ENCODE measurements at places on chromosomes 11 and 22.

DNA sequence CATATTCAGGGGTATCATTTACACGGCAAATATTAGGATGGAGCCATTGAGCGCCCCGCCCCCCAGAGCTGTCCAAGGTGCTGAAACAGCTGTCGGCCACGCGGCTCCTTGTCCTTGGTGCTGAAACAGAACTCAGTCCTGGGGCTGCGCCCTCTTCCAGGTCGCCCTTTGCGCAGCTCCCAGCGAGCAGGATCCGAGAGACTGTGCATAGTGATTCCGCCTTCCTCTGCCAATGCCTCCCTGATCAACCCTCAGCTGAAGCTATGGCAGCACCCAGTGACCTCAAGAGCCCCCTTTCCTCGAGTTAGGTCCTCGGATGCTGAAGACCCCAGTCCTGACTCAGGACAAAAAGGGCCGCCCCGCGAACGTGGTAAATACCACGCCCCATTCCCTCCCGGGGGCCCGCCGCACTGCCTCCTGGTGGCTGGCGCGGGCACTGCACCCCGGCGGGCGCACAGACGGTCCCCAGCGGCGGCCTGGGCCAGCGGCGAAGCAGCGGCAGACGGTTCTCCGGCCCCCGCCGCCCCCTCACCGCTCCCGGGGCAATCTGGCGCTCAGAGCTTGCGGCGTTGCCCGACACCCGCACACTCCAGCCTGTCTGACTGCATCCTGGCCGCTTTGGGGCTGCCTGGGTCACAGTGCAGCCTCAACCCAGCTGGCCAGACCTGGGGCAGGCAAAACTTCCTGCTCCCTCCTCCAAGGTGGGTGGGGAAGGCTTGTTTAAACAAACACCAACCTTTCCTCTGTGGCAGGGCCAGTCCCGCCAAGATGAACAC is 13.4 kb downstream of the SYT7 start:
- DNase-seq = peak; percentile 73

GRCh38 chr22:27959335-27960090 is 40.5 kb upstream of the PITPNB start:
- DNase-seq = no peak

DNA sequence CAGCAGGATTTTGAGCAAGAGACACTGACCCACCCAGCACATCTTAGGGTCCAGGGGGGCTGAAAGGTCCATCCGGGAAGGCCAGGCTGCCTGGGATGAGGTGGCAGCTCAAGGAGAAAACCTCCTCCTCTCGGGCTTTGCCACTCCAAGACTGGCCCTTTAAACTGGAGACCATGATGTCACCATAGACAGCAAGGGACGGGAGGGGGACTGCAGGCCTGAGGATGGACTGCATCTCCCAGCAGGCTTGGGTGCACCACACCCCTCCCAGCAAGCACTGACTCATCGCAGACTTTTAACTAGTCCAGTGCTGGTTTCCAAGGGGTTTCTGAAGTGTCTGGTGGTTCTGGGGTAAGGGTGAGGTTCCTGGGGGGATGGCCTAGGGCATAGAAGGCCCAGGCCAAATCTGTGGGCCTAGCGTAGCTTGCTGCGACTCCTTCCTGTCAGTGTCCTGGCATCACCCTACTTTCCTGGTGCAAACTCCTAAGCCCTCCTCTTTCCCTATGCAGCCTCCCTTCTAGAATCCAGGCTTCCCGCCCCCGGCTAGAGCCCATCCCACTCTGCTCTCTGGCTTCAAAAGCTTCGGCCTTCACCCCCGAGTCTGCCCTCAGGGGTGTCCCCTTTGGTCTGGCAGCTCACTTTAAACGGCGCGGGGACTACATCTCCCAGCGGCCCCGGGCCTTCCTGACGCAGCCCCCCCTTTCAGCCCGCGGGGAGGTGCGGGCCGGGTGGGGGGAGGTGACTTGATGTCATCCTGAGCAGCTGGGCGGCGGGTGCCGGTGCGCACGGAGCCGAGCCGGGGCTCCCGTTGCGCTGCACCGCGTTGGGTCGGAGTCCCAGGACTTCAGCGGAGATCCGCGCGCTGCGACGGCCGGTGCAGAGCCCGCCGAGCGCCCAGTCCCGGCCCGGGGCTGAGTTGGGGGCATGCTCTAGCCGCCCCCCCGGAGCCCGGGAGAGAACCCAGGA is at the start of gene PPP2R5B:
TSS of gene PPP2R5B (plus strand) at position 746 of the 966 bp plus-strand sequence. CDS start 1,046 bp downstream, outside the sequence.
- peak; percentile 90 for DNase-seq

DNA sequence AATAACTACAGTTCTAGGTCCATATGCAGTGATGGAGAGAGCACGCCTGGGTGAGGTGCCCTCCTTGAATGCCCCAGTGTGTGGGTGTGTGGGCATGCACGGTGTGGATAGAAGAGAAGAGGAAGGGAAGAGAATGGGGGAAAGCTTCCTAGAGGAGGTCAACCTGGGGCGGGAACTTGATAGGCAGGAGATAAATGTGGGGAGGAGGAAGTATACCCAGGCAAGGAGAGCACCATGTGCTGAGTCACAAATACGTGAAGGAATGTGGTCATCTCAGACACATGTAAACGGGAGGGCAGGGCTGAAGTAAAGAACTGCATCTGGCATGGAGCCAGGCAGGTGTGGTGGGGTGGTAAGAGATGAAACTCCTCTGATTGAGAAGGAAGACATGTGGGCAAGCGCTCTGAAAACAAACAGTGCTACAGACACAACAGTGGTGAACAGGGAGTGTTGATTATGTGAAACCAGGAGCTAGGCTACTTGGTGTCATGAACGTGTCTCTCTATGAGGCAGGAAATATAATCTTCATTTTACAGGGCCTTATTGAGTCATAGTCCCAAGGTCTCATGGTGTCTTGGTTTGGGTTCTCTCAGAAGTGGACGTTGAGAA is 61.5 kb upstream of the EED start:
- DNase-seq = peak; percentile 33

DNA sequence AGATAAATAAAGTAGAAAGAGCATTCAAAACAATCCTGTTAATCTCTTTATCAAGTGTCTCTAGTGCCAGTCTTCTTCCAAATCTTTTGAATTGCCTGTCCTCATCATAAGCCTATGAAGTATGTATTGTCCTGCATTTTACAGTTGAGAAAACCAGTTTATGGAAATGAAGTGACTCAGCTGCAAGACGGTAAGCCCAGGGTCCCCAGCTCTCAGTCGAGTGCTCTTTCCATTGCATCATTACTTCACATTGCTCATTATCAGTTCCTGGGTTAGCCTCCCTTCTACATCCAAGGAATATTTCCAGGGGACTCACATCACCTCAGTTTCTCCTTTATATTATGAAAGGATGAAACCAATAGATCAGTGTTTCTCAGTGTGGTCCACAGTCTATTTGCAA is 9.1 kb upstream of the P4HA3 start:
- no peak for DNase-seq

DNA sequence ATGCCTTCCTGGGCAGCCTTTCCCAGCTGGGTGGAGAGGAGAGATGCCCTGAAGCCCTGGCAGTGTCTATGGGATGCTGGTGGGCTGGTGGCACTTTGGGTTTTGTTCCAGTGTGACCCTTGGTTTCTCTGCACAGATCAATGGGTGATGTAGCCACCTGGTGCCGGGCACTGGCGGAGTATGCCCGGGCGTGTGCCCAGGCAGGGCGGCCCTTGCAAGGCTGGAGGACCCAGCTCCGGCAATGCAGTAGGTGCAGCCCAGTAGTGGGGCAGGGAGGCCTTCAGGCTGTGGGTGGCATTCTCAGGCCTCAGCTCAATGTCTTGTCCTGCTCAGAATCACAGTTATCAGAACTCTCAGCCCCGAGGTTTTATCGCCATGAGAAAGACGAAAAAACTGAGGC is 11.9 kb downstream of the OTOG start:
- no peak for DNase-seq

GRCh38 chr11:74468058-74468457 is 709 bp upstream of the KCNE3 start:
- DNase-seq = no peak

- DNase-seq = no peak
These were observed 66.7 kb downstream of the PHF21B start for GRCh38 chr22:44942979-44943700.

DNA sequence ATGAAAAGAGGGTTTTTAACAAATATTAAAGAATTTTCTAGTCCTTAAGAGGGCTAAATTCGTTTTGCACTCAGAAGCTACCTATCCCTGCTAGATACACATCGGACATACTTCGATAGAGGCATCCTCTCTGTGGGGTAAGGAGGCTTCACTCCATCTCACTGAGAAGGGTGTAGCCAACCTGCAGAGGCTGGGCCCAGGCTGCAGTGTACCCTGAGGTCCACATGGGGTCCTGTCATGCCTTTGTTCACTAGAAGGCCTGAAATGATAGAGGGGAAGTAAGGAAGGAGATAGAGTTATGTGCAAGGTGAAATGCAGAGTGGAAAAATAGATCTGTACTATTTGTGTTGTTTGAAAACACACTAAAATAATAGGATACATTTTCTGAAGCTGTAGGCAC is 45.6 kb downstream of the IGSF9B start:
- no peak for DNase-seq

- DNase-seq = no peak
These were observed 488.3 kb downstream of the MN1 start for GRCh38 chr22:27312966-27313855.

Measured in CD4-positive, alpha-beta T cell (primary cell).